ENCODE measurements at places on chromosomes 3 and 15. TPM values are rescaled to one million over a fixed set of nuclear protein-coding genes. Genes with fewer than 3 reads are reported as not detected.

Gene CILP
- total RNA-seq: not detected

Gene REC114
- total RNA-seq: not detected

Gene GHSR
- not detected for total RNA-seq

Gene ADGRG7
- total RNA-seq: not detected

Gene GOLGA8T
- 0.13 TPM for total RNA-seq

Gene TEX55
- not detected for total RNA-seq

Gene RASGRP1
- total RNA-seq: 0.57 TPM

Gene P3H2
- total RNA-seq: 18.1 TPM

Gene GOLGA6D
- under 0.01 TPM for total RNA-seq

Gene FOXB1
- total RNA-seq: not detected

Gene QTRT2
- total RNA-seq: 29.8 TPM

Gene LYZL4
- total RNA-seq: not detected

Gene IMPG2
- total RNA-seq: 0.16 TPM

Gene MORC1
- not detected for total RNA-seq

Gene IL1RAP
- total RNA-seq: 3.9 TPM

Gene NECTIN3
- total RNA-seq: 49.0 TPM

Gene OR5K2
- not detected for total RNA-seq

All from bladder microvascular endothelial cell (primary cell).